ENCODE measurements at places on chromosomes 5 and 9.

DNA sequence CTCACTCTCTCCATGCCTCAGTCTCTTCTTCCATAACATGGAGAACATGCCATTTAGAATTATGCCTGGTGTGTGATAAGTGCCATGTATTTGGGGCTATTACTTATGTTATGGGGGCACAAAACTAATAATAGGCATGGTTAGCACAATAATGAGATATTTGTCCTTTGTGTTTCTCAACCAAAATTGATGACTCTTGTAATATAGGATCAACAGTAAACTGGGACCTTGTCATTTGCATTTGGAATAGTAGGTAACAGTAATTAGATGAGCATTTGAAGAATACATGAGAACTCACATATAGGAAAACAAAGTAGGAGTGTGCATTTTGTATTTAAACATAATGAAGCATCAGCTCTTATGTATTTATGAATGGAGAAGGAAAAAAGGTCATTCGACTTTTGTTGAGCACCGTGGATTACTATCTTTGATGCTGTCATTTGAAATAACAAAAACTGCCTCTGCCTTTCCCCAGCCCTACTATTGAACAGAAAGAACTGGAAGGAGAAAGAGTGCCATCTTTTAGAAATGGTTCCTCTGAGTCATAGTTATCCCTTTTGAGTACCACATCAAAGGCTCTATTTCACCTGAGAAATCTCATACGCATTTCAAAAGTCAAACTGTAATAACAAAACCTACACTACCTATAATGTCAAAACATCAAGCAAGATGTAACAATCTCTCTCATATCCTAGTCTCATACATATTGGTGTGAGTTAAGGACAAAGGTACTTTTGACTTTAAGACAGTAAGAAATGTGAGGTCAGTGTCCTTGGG, 655.2 kb downstream of the PDE4D start:
- no peak for DNase-seq

- no peak for DNase-seq
Observed at GRCh38 chr9:28320616-28321015, 747.3 kb upstream of the C9orf72 start.

GRCh38 chr9:129853614-129854013, 18.4 kb downstream of the USP20 start:
- no peak for DNase-seq

DNA sequence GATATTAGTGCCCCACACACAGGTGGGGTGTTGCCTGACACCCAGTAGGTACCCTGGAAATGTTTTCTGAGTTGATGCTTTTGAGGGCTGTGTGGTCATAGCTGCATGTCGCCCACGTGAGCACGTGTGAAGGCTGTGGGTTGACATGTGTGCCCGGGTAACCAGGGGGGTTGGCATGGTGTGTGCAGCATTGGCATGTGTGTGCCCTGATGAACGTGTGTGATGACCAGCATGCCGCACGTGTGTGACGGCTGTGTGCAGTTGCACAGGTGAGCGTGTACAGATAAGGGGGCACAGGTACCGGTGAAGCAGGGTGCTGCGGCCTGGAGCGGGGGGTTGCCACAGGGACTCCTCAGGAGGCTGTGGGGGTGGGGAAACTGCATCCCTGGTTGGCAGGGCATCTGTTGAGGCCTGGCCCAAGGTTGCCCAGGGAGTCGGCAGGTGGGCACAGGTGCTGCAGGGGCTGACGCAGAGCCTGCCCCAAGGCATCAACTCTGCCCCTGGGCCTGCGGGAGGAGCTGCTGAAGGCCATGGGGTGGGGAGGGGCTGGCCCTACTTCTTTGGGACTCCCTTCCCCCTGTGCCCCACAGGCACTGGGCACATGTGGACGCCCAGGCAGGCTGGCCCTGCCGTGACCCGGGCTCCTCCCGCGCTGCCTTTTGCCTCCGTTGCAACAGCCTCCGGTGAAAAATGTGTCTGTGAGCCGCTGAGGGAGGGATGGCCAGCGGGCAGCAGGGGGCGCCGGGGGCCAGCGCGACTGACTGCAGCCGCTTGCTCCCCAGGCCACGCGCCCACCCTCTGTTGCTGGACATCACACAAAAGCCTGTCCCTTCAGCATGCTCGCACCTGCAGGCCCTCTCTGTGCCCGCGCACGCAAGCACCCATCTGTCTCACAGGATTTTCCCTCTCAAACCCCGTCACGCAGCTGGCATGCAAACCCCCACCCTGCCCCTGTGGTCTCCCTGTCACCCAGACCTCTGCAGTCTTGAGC, 2.2 kb downstream of the UNC5A start:
- peak; percentile 62 for DNase-seq

- DNase-seq = no peak
Observed at GRCh38 chr9:113954591-113954990, 78.5 kb downstream of the ZNF618 start.

DNA sequence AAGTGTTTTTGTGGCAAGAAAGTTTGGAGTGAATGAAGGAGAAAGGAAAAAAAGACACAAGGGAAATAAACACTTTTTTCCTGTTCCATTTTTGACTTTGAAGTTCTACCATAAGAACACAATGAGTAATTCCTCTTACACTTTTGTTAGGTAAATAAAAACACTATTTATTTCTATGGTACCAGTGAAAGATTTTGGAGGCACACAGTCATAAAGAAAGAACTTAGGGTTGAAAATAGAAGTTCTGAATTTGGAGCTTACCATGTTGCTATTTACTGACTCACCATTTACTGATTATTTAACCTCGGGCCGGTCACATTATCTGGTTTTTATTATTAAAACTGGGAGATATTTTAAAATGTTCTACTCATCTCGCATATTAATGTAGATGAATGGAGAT, 367.8 kb downstream of the TLE1 start:
- DNase-seq = no peak

- no peak for DNase-seq
Observed at GRCh38 chr9:109941771-109942170, 161.8 kb downstream of the PALM2AKAP2 start.

DNA sequence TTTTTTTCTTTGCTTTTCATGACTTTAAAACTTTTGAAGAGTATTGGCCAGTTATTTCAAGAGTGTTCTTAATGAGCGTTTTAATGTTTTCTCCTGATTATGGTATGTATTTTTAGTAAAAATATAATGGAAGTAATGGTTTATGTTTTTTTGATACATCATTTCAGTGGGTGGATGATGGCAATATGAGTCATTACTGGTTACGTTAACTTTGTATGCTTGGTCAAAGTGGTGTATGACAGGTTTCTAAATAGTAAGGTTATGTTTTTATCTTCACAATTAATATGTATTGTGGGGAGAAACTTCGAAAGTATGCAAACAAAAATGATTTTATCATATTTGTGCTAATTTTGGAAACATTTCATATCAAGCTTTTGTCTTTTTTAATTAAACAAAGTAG, 176.7 kb upstream of the PRDM9 start:
- DNase-seq = no peak

GRCh38 chr9:89882930-89883361, 278.1 kb downstream of the GADD45G start:
- no peak for DNase-seq

- no peak for DNase-seq
Observed at GRCh38 chr5:69517763-69518212, 25.2 kb downstream of the OCLN start.

DNA sequence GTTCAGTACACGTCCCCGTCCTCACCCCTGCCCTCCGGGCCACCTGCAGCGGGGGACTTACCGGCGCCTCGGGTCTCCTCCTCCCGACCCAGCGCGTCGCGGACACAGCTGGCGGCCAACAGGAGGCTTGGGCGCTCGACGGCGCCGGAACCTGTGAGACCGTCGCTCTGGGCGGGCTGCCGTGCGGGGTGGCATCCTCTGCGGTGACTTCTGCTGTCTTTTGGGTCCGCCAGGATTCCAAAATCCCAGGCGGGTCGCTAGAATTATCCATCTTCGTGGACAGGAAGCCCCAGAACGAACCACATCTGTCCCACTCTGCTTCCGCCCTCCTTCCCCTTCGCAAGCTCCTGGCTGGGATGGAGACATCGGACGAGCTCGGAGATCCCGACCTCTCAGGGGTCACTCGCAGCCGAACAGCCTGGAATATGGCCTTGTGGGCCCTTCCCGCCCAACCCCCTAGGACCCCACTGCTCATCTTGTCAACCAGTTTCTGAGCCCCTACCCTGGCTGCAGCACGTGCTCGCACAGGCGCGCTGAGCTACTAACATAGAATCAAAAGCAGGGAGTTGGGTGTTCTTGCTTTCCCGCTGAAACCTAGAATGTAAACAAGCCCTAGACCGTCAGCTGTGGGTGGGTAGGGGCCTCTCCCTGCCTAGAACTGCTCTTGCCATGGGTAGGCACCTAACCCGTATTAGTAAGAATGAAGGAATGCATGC, 947 bp upstream of the MARCHF3 start:
- DNase-seq = peak; percentile 34

- DNase-seq = no peak
Observed at GRCh38 chr5:74630453-74631066, 10.0 kb downstream of the ENC1 start.

GRCh38 chr9:17665450-17665849, 86.6 kb downstream of the SH3GL2 start:
- no peak for DNase-seq

- peak; percentile 24 for DNase-seq
Observed at GRCh38 chr5:146909255-146910068, 30.9 kb upstream of the PPP2R2B start.

- no peak for DNase-seq
Observed at GRCh38 chr5:149048811-149049210, 14.1 kb downstream of the SH3TC2 start.

DNA sequence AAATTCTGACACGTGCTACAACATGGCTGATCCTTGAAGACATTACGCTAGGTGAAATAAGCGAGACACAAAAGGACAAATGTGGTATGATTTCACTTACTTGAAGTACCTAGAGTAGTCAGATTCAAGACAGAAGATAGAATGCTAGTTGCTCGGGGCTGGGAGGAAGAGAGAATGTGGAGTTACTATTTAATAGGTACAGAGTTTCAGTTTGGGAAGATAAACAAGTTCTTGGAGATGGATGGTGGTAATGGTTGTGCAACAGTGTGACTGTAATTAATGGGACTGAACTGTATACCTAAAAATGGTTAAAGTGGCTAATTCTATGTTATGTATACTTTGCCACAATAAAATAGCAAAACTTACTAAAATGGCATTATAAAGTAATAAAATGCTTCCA, 34.4 kb downstream of the PAM start:
- DNase-seq = no peak

GRCh38 chr9:16459421-16460148, 410.9 kb downstream of the BNC2 start:
- no peak for DNase-seq

- no peak for DNase-seq
Observed at GRCh38 chr5:96901384-96901783, 25.1 kb downstream of the ERAP2 start.

DNA sequence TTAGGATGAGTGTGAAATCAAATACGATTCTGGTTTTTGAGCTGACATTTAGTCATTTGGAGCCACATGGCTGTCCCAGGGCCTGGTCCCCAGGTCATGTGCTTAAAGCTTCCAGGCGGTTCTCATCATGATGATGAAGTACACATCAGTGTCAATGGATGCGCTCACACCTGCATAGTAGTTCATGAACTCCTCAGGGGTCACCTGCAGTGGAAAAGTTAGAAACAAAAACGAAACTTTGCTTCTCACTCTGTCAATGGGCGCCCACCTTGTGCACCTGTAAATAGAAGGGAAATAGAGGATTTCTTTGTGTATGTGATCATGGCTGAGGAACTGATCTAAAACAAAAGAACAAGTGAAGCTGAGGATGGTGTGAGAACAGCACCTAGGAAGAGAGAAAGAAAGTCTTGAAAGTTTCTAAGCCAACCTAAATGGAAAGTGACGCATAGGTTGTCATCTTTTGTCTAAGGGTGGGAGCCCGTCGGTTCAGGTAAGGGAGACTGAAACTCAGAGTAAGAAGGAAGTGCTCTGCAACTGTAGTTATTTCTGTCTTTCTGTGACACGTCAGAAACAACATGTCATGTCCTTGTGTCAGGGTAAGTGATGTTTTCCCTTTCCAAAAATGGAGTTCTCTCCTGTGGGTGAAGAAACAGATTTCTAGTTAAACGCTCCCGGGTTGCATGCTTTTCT, 33.8 kb downstream of the CAPSL start:
- no peak for DNase-seq

GRCh38 chr9:17322882-17323864, 188.3 kb downstream of the CNTLN start:
- peak; percentile 69 for DNase-seq

DNA sequence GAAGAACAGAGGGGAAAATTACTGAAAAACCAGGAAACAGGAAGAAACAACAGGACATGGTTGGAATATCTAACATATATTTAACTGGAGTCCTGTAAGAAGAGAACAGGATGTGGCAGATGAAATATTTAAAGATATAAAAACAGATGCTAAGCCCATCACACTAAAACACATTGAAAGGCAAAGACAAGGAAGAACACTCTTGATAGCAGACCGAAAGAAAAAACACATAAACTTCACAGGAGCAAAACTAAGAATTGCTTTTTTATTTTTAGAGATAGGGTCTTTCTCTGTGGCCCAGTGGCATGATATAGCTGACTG, 324.4 kb upstream of the ARRDC3 start:
- DNase-seq = no peak

DNA sequence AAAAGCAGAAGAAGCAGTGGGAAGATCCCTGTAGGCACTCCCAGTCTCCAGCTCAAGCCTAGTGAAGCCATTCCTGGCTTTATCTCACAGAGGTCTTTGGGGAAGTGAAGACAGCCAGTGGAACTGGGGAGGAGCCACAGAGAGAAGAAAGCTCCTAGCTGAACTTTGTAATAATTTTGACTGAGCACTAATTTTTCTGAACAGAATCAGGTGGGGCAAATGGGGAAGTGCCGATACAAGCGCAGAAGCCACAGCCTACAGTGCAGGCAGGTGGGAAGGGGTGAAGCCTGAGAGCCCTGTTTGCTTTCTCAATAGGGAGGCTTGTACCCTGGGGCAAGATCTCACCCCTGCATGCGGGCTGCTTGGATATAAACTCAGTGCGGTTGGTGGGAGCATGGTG, 48.4 kb upstream of the SNAPC3 start:
- DNase-seq = no peak

GRCh38 chr5:172943283-172943841, 15.9 kb upstream of the RPL26L1 start:
- no peak for DNase-seq

DNA sequence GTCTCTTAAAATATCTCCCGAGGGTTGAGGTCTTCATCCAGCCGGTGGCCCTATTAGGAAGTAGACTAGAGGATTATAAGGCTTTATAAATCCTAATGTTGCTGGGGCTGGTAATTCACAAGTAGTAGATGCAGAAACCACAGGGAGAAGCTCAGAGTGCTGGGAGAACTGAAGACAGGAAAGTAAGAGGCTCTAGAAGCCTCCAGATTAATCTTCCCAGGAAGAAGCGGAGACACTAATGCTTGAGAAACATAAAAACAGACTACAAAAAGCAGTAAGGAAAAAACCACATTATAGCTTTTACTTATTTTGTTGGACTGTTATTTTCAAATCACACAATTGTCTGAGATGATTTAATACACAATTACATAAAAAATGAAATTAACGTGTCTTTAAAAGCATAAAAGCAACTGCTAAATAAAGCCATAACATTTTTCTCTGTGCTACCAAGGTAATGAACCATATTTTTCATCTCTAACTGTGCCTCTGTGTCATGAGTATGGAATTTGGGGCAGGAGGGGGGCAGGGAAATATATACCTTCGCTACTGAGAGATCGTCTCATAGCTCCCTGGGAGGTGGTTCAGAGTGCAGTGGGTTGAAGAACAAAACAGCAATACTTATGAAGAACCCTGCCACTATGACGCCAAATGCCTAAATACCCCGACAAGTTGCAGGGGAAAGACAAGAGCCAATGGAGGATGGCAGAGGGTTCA, 806.2 kb upstream of the WWC1 start:
- no peak for DNase-seq
